Keratinocyte (primary cell): ENCODE measurements at places on chromosomes 12 and 14. TPM values are rescaled to one million over a fixed set of nuclear protein-coding genes. Genes with fewer than 3 reads are reported as not detected.

DNA sequence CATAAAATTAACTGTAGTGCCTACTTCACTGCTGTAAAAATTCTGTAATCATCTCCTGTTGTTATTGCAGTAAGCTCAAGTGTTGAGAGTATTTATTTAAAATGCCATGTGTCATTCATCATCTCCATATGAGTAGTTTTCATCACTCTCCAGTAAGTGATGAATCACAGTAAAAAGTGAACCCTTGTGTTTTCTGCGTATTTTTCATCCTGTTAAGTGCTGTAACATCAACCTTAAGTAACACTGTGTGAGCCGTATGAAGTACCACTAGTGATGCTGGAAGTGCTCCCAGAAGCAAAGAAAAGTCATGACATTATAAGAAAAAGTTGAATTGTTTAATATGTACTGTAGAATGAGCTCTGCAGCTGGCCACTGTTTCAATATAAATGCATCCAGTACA, 55.4 kb downstream of the SLCO1B3 start:
- DNase-seq = no peak

Gene NRXN3
- polyA plus RNA-seq = 0.41 to 1.6 TPM (median 0.89 TPM) in 3 replicates

- DNase-seq = peak; percentile 52
Measured at GRCh38 chr12:13390381-13390861, 193.9 kb downstream of the EMP1 start.

Gene KIF26A
- polyA plus RNA-seq = 0.07 to 0.08 TPM (median 0.07 TPM) in 3 replicates

DNA sequence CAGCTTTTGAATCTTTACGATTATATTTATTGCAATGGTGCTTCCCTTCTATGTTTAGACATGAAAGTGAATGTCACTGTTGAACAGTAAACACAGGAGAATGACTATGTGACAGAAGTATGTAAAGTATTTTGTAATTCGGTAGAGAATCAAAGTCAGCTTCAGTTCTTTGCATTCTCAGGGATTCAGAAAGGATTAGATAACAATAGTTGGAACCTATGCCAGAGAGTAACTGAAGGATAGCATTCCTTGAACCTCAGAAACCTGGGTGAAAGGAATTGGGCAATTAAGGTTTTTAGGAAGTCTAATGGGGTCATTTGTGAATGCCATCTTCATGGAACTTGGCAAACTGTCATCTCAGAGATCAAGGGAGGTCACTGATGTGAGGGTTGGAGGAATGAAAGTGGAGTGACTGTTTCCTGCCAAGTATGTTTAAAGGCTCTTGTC, 305.3 kb upstream of the DDHD1 start:
- peak; percentile 2 for DNase-seq

DNA sequence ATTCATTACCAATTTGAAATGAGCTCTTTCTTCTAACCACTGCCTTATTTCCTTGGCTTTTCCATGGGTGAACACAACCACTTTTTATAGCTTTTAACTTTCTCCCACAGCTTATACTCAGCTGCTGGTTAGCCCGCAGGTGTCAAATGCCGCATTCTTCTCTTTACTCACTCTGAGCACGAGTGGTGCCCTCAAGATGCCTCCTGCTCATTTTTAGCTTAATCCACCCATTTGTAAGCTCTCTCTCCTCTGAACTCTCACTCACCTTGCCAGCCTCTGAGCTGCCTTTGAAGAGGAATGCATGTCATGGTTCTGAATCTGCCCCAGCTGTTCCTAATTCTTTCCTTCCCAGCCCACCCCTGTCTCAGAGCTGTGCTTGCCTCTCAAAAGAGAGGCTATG, 449.4 kb upstream of the PRICKLE1 start:
- DNase-seq = no peak

Gene RTL1
- not detected in 3 replicates for polyA plus RNA-seq

DNA sequence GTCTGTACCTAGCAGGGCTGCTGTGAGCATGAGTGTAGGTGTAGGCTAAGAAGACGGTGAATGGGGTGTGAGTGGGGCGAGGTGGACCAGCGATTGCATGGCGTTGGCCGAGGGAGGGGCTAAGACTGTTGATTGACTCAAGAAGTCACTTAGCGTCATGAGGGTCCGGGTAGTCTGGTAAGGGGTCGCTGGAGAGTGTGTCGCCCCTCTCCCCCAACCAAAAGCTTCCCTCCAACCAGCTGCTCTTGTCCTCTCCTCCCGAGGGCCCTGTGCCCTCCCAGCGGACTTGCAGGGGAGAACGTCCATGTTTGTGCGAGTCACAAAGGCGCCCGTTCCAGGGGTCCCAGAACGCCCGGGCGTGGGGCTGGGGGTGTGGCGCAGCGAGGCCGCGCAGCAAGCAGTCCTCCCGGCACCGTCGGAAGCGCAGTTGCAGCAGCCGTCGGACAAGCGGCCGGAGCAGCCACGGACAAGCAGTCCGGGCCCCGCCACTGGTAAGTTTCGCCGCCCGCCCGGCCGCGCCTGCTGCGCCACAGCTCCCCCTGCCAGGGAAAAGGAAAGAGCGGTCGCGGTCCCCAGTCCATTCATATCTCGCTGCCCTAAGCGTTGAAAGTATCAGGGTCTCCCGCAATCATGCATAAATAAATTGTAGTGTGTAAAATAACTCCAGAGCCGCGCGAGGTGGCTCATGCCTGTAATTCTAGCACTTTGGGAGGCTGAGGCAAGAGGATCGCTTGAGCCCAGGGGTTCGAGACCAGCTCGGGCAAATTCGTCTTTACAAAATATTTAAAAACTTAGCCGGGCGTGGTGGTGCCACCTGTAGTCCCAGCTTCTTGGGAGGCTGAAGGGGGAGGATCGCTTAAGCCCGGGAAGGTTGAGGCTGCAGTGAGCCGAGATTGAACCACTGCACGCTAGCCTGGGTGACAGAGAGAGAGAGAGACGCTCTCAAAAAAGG, at the start of gene CCDC63:
TSS of gene CCDC63 (plus strand) at position 373 of the 952 bp plus-strand sequence. CDS start 5,968 bp downstream, outside the sequence.
- no peak for DNase-seq

Gene DPY19L2
- 0.68 to 3.3 TPM (median 2.6 TPM) in 3 replicates for polyA plus RNA-seq

GRCh38 chr14:104601786-104602185, 2.8 kb downstream of the TMEM179 start:
- DNase-seq = no peak

Gene CINP
- 44.3 to 55.4 TPM (median 49.3 TPM) in 3 replicates for polyA plus RNA-seq

Gene POP5
- 94.4 to 105 TPM (median 102 TPM) in 3 replicates for polyA plus RNA-seq

Gene MMP17
- 2.2 to 4.8 TPM (median 2.3 TPM) in 3 replicates for polyA plus RNA-seq

DNA sequence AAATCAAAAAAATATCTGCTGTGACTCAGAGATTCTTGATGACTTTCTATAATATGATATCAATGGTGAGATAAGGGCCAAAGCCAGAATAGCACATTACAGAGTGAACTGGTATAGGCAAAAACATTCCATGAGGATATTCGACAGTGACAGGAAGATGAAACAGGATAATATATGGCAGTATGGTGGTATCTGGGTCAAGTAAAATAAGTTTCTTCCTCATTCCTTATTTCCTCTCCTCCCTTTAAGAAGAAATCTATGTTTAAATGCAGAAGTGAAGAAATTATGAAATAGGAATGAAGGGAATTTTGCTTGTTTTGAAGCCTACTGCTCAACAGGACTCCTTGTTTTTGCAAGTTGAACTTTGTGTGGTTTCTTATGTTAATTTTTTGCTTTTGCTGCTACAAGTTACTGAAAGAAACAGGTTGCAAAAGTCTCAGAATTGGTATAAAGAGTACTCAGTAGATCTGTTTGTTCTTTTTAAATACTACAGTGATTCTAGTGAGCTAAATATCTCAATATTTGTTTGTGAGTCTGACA, 7.0 kb downstream of the ACSS3 start:
- DNase-seq = no peak

DNA sequence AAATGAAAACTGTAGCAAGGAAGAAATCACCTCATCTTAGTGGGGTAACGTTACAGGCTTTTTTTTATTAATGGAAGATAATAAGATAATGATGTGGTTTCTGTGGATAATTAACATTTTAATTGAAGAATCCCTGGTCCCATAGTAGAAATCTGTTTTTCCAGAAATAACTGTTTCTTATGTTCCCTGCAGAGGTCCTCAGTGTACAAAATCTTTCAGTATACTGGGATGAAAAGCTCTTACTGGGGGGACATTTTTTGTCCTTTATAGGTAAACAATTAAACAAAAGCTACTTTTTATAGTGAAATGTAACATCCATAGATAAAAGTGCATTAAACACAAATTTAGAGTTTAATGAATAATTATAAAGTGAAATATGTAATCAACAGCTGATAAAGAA, 312.2 kb downstream of the ATXN7L3B start:
- DNase-seq = no peak

GRCh38 chr12:79200176-79200575, 335.6 kb downstream of the SYT1 start:
- DNase-seq = no peak

Gene RBP5
- not detected in 3 replicates for polyA plus RNA-seq

GRCh38 chr12:46983393-46983793, 96.0 kb upstream of the PCED1B start:
- no peak for DNase-seq

Gene TMCC3
- polyA plus RNA-seq = 14.8 to 20.0 TPM (median 18.9 TPM) in 3 replicates

Gene KRT73
- 0.03 TPM in 1 of 3 replicates, not detected in the others for polyA plus RNA-seq

DNA sequence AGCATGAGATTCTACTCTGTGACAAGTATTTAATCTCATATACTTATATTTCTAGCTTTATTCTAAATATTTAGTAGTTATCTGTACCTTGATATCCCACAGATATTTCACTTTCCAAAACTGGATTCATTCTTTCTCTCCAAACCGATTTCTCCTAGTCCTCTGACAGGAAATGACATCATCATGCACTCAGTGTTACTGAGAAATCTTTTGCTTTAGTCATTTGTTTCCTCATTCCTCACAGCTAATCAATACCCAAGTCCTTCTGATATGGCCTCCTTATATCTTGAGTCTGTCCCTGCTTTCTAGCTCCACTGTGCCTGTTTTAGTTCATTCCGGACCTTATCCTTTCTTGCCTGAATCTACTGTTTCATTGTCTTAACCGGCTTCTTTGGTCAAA, 39.4 kb upstream of the E2F7 start:
- no peak for DNase-seq

Gene MMP14
- polyA plus RNA-seq = 185 to 355 TPM (median 246 TPM) in 3 replicates

DNA sequence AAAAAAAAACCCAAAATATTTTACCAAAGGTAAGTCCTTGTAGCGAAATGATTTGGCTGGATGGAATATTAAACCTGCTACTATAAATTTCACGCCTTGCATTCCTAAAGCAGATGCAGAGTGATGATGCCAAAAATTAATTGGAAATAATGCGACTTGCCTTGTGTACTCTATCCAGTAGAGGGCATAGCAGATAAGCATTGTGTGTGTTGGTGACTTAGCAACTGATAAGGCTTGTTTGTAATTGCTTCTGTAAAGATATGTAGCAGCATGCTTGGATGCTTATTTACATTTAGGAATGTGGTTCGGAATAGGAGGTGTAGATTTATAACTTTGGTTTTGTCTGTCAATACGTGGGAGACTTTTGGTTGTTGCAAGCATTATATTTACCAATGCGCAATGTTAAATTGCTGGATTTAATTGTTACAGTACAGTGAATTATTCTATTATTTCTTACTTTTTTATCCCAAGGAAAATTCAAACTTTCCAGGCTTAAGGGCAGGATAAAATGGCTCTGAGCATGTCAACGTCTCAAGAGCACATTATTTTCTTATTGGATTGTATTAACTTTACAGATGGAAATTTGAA, 80.5 kb downstream of the TMEM260 start:
- DNase-seq = peak; percentile 15

DNA sequence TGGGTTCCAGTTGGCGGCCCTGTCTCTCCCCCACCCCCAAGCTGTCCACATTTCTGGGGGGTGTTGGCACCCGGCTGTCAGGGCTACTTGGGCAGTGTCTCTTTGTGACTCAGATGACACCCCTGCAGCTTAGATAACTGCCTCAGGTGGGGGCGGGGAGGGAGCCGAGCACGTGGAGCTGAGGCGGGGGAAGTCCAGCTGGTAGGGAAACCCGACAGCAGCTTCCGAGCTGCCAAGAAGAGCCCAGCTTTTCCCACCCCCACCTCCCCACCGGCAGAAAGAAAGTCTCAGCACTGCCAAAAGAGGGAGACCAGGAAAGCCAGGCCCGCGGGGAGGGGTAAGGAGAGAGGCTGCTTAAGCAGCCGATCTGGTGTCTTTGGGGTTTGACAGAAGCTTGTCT, 1.4 kb downstream of the LRTM2 start:
- no peak for DNase-seq

GRCh38 chr14:93544212-93544611, 113.5 kb downstream of the UNC79 start:
- no peak for DNase-seq

GRCh38 chr12:41462312-41462711, 274.2 kb downstream of the PDZRN4 start:
- DNase-seq = no peak

Gene IFT81
- 4.9 to 8.9 TPM (median 6.0 TPM) in 3 replicates for polyA plus RNA-seq

- no peak for DNase-seq
Measured at GRCh38 chr12:132559652-132560363, 50.6 kb downstream of the LRCOL1 start.

Gene MYBPC1
- polyA plus RNA-seq = not detected in 3 replicates

DNA sequence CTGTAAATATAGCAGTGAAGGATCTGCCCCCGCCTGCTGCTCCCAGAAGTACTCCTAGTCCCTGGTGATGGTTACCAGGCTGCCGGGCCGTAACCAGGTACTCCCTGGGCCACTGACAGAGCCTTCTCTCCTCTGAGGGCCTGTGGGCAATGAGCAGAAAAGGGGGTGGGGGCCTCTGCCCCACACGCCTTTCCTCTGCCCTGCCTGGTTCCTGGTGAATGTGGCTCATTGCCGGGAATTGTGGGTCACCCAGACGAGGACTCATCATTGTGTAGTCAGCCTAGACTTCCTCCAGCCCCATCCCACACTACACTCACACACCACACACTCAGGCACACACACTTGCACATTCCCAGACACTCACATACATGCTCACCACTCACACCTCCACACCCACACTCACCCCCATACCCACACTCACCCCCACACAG, 35.7 kb upstream of the ACTN1 start:
- DNase-seq = no peak

Gene RAD51AP1
- polyA plus RNA-seq = 2.6 to 13.0 TPM (median 8.6 TPM) in 3 replicates

Gene CLEC6A
- polyA plus RNA-seq = not detected in 3 replicates

DNA sequence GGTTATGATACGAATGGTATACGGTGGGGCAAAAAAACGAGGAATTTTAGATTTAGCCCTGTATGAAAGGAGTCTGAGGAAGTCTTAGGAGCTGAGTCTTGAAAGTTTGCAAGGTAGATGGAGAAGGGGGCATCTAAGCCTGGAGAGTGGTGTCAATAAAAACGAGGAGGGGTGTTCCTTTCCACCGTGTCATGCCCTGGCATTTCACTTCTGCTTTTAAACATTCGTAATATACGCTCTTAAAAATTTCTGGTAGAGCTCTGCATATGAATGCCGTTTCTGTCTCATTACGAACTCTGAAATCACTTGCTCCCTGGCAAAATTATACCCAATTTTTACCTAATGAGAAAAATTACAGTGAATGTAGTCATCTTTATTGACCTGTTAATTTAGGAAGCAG, 170.2 kb downstream of the ERC1 start:
- no peak for DNase-seq

- DNase-seq = no peak
Measured at GRCh38 chr14:68444449-68445168, 348.3 kb downstream of the ZFP36L1 start.
